Left lung (tissue), 14 donors: ENCODE measurements at places on chromosomes 2 and 18. TPM values are rescaled to one million over a fixed set of nuclear protein-coding genes. Genes with fewer than 3 reads are reported as not detected.

The C18orf32 gene
- total RNA-seq: 65.2 TPM

- DNase-seq: no peak
- no peaks in the 10 kb centered on the region for H3K4me1 ChIP-seq
- H3K36me3 ChIP-seq: no peaks in the 10 kb centered on the region
- no peaks in the 10 kb centered on the region for H3K27me3 ChIP-seq
- H3K27ac ChIP-seq: no peak overlapping the region
Measured at GRCh38 chr2:126994340-126994777, 95.7 kb downstream of the TEX51 start.

The AQP4 gene
- 168 TPM for total RNA-seq

DNA sequence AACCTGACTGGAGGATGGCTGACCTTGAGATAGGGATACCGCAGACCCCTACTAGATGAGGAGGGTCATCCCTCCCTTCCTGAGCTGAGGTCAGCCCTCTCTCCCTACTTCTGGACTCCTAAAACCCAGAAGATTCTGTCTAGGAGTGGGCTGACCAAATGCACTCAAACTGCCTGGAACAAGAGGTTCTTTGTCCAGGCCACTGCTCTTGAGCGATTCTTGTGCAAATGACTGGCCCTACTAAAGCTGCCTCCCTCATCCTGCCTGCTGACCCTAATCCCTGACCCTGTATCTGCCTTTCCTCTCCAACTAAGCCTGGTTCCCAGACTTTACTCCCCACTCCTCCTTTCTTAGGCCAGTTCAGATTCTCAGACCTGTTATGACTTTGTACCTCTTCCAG is 56.2 kb downstream of the EFR3B start:
- H3K4me1 ChIP-seq: no peaks in the 10 kb centered on the region
- H3K27ac ChIP-seq: no peak overlapping the region
- H3K4me3 ChIP-seq: no peak overlapping the region
- no peak for DNase-seq

GRCh38 chr18:13103366-13103765 is 112.2 kb downstream of the CEP192 start:
- peaks cover 96% of the 10 kb centered on the region for H3K36me3 ChIP-seq
- H3K4me3 ChIP-seq: no peak overlapping the region
- DNase-seq: no peak
- H3K27ac ChIP-seq: no peak overlapping the region
- H3K27me3 ChIP-seq: no peaks in the 10 kb centered on the region

GRCh38 chr2:119109866-119110265 is 48.7 kb downstream of the C1QL2 start:
- H3K27me3 ChIP-seq: peaks cover 23% of the 10 kb centered on the region
- no peaks in the 10 kb centered on the region for H3K4me1 ChIP-seq
- H3K36me3 ChIP-seq: no peaks in the 10 kb centered on the region
- no peak overlapping the region for H3K4me3 ChIP-seq
- H3K27ac ChIP-seq: no peak overlapping the region

The KCNJ3 gene
- 0.10 TPM for total RNA-seq

The SP140 gene
- total RNA-seq: 4.8 TPM

- DNase-seq: no peak
- no peak overlapping the region for H3K4me3 ChIP-seq
- H3K4me1 ChIP-seq: no peaks in the 10 kb centered on the region
- H3K36me3 ChIP-seq: no peaks in the 10 kb centered on the region
Measured at GRCh38 chr2:148582679-148583511, 61.7 kb upstream of the EPC2 start.

DNA sequence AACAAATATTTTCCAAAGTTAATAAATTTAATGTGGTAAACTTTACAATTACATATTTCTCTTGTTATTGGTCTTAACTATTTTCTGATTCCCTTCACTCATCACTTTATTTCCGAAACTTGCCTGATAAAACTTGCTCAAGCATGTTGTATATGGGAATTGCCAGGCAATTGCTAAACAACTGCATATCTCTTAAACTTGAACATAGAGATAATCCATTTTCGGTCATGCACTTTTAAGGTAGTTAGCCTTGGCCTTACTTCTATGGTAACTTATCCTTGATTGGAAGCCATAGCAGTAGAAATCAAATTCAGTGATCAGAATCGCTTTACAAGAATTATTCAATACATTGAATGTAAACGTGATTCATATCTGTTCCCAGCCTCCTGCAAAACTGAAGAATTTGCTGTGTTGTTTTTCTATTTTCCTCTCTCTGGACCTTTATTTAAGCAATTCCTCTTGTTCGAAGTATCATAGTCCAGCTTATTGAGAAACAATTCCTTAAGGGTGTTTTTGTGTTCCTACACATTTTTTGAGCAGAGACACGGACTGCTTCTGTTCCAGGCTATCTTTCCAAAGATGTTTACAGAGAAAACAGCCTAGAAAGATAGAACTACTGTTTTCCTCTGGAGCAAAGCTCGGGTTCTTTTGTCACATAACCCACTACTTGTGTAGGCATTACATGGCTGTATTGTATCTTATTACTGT is 674.3 kb downstream of the IRS1 start:
- H3K4me3 ChIP-seq: no peak overlapping the region
- no peak overlapping the region for H3K27ac ChIP-seq
- H3K36me3 ChIP-seq: no peaks in the 10 kb centered on the region
- no peak for DNase-seq
